HFFc6 (cell line): ENCODE measurements at places on chromosomes 4 and X. TPM values are rescaled to one million over a fixed set of nuclear protein-coding genes. Genes with fewer than 3 reads are reported as not detected.
A peak's percentile ranks its signal among the peaks of the same experiment; 100 is the strongest.

DNA sequence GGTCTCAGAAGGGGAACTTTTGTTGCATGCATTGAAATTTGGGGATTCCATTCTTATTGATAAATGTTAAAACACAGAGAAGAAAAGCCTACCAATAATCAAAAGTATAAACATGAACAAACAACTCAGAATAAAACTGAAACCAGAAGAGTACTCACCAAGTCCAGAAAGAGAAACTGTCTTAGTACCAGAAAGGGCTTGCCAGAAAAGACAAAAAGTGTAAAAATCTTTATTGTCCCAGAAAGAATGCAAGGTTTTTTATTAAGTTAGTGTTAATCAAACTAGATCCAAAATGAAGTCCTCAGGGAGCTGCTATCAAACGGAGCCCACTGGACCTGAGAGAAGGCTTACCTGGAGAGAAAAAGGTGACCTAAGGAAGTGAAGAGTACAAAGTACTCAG, 897.5 kb downstream of the PCDH7 start:
- no peak overlapping the region for H3K27ac ChIP-seq
- DNase-seq = no peak
- H3K4me3 ChIP-seq = no peak overlapping the region
- H3K36me3 ChIP-seq = no peaks in the 10 kb centered on the region
- H3K27me3 ChIP-seq = no peaks in the 10 kb centered on the region

- no peak for DNase-seq
- peak overlapping the region; percentile 86 for H3K27ac ChIP-seq
- peaks cover 83% of the 10 kb centered on the region for H3K4me1 ChIP-seq
- H3K4me3 ChIP-seq = no peak overlapping the region
Measured at GRCh38 chr4:159291176-159291575, 188.3 kb downstream of the RAPGEF2 start.

GRCh38 chr4:76591992-76592391, 157.0 kb downstream of the SHROOM3 start:
- no peaks in the 10 kb centered on the region; the same call in 1 of the 2 replicates for H3K27me3 ChIP-seq
- peak overlapping the region; percentile 97 for H3K27ac ChIP-seq
- no peak for DNase-seq
- H3K36me3 ChIP-seq = no peaks in the 10 kb centered on the region

- peak overlapping the region; percentile 85 for H3K27ac ChIP-seq
- H3K36me3 ChIP-seq = no peaks in the 10 kb centered on the region
- peaks cover 4% of the 10 kb centered on the region for H3K27me3 ChIP-seq
- peaks cover 29% of the 10 kb centered on the region for H3K4me1 ChIP-seq
- peak; percentile 13 for DNase-seq
- H3K4me3 ChIP-seq = peak overlapping the region; percentile 61
Measured at GRCh38 chrX:20362268-20363267, 95.9 kb upstream of the RPS6KA3 start.

DNA sequence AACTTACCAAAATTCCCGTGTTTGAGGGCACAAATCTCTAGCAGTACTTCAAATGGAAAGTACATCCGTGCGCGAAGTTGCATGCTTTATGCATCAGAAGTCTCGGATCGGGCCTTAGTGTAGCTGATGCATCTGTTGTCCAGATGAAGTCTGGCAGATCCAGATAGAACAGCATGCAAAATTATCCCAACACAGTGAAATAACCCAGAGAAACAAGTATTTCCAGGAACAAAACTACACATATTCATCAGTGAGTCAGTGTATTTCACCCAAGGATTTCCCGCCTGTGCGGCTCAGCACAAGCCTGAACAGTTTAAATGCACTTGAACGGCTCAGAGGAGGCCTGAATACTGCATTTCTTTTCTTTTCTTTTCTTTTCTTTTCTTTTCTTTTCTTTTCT, 27.4 kb upstream of the CLDN24 start:
- H3K27ac ChIP-seq = peak overlapping the region; percentile 85
- H3K4me1 ChIP-seq = peaks cover 44% of the 10 kb centered on the region
- H3K36me3 ChIP-seq = peaks cover 15% of the 10 kb centered on the region
- peak overlapping the region; percentile 85 for H3K4me3 ChIP-seq
- DNase-seq = peak; percentile 70
- peaks cover 7% of the 10 kb centered on the region for H3K27me3 ChIP-seq

GRCh38 chrX:109873983-109874382, 128.9 kb upstream of the TMEM164 start:
- peaks cover 4% of the 10 kb centered on the region for H3K27me3 ChIP-seq
- no peak overlapping the region for H3K27ac ChIP-seq
- no peak overlapping the region for H3K4me3 ChIP-seq
- no peaks in the 10 kb centered on the region for H3K4me1 ChIP-seq

DNA sequence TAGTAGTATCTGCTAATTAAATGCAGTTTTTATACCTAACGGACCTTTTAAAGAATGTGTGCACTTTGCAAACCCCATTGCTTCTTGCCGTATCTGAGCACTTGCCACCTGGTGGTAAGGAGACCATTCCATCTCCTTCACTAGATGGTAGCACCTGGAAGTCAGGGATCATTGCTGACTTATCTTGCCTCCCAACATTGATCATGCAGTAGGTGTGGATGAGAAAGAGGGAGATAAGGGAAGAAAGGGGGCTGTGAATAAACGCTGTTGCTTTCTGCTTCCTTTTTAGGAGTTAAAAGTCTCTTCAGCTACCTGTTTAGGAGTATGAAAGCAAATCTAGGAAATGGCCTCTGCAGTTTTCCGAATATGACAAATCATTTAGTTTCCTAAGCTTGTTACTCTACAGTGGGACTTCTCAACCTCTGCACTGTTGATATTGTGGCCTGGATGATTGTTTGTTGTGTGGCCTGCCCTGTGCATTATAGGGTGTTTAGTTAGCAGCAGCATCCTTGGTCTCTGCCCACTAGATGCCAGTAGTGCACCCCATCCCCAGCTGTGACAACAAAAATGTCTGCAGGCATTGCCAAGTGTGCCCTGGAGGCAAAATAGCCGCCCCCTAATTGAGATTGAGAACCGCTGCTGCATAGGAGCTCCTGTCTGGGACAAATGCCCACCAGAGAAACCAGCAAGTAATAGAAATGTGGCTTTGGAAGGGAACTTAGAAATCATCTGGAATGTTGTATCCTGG, 38.8 kb downstream of the GAB1 start:
- H3K4me3 ChIP-seq = no peak overlapping the region
- no peaks in the 10 kb centered on the region for H3K36me3 ChIP-seq
- peak; percentile 33 for DNase-seq
- H3K27me3 ChIP-seq = no peaks in the 10 kb centered on the region

DNA sequence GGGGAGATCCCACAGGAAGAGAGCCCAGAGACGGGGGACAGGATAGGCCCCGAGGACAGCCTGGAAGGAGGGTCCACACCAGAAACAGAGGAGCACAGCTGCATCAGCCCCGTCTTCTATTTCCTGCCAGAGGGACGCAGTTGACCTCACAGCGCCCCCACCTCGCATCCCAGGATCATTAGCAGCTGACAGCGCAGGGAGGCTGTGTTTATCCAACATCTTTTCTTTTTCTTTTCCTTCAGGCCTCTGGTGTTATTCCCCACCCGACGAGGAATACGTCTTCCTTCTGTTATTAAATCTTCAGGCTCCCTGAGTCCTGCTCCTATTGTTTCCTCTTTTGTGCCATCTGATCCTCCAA, 75.4 kb downstream of the DCHS2 start:
- H3K27ac ChIP-seq = no peak overlapping the region
- peaks cover 3% of the 10 kb centered on the region; the same call in 1 of the 2 replicates for H3K27me3 ChIP-seq
- H3K4me3 ChIP-seq = peak overlapping the region; percentile 83
- DNase-seq = no peak
- H3K36me3 ChIP-seq = no peaks in the 10 kb centered on the region
- peaks cover 11% of the 10 kb centered on the region; the same call in 1 of the 2 replicates for H3K4me1 ChIP-seq

DNA sequence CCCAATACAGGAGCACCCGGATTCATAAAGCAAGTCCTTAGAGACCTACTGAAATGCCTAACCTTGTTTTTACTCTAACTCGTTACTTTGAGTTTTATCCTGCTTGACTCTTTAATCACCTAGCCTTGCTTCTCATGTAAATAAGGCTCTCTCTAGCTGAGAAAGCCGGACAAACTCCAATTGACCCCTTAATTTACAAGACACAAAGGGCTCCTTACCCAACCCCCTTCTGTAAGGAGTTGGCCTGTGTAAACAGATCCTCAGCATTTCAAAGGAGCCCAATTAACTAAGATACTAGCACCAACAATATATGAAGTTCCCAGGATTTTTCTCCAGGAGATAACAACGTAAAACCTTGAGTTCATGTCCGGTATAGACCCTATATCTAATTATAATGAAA, 61.7 kb downstream of the CT47B1 start:
- no peaks in the 10 kb centered on the region for H3K4me1 ChIP-seq
- H3K27me3 ChIP-seq = peaks cover 6% of the 10 kb centered on the region; the same call in 1 of the 2 replicates
- no peak overlapping the region for H3K27ac ChIP-seq
- no peaks in the 10 kb centered on the region for H3K36me3 ChIP-seq
- no peak overlapping the region for H3K4me3 ChIP-seq
- no peak for DNase-seq

DNA sequence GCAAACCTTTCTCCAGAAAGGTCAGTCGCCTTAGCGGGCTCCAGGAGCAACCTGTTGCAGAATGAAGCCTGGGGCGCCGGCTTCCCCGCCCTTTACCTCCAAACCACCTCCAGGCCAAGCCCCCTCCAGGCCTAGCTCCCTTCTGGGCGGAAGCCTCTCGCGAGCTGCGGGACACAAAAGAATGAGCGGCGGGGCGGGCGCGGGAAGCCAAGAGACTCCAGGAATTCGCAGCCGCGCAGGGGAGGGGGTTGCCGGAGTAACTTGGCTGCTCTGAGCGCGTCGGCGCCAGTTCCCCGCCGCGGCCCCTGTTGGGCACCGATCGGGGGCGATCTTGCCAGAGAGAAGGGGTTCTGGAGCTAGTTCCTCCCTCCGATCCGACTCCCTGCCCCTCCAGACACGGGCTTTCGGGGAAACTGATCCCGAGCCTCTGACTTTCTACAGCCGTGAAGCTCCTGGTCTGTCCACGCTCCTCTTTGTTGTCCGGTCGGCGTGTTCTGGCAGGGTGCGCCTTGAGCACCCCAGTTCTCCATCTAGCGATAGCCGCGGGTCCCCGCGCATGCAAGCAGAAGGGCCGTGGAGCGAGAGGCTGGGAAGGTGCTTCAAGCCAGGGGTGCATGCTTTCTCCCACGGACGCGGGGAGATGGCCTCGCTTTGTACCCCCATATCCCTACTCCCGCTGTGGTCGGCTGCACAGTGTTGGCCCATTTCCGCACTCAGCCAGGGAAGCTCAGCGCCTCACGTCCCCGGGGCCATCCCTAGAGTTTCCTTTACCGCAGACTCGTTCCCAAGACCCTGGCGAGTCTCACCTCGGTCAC, 1.2 kb downstream of the PROM1 start:
- no peak for DNase-seq
- no peak overlapping the region for H3K27ac ChIP-seq
- no peaks in the 10 kb centered on the region for H3K4me1 ChIP-seq
- no peaks in the 10 kb centered on the region for H3K36me3 ChIP-seq

- H3K4me3 ChIP-seq = peak overlapping the region; percentile 84
- DNase-seq = no peak
- no peaks in the 10 kb centered on the region for H3K36me3 ChIP-seq
- H3K27ac ChIP-seq = no peak overlapping the region; the same call in 1 of the 2 replicates
Measured at GRCh38 chr4:185142564-185142911, 528 bp upstream of the SLC25A4 start.

GRCh38 chr4:158139086-158139485, 33.7 kb downstream of the GASK1B start:
- no peaks in the 10 kb centered on the region for H3K36me3 ChIP-seq
- peaks cover 5% of the 10 kb centered on the region; the same call in 1 of the 2 replicates for H3K4me1 ChIP-seq
- H3K27ac ChIP-seq = no peak overlapping the region
- H3K27me3 ChIP-seq = no peaks in the 10 kb centered on the region; the same call in 1 of the 2 replicates

- H3K36me3 ChIP-seq = no peaks in the 10 kb centered on the region
- no peak for DNase-seq
- peaks cover 2% of the 10 kb centered on the region; the same call in 1 of the 2 replicates for H3K27me3 ChIP-seq
- no peak overlapping the region for H3K4me3 ChIP-seq
Measured at GRCh38 chrX:43505769-43506168, 150.3 kb upstream of the MAOA start.

DNA sequence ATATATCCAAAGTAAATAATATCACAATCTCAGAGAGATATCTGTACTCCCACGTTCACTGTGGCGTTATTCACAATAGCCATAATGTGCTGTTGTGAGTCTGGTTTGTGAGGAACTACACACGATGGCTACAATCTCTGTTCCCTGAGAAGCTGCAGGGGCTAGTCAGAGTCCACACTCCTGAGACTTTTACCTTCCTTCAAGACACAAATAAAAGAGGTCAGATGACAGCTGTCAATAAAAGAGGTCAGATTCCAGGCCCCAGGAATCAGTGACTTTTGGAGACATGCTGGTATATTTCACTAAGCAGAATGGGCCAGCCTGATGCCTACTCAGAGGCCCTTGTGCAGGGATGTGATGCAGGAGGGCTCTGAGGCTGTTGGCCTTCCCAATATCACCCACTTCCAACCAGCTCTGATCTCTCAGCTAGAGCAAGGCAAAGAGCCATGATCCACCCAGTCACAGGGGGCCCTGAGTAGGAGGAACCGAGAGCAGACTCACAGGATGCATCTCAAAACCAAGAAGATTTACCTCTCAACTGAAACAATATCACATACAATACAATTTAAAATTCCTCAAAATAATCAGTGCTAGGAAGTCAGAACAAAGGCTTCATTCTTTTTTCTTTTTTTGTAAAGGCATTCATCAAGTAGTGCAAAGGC, 13.8 kb downstream of the FRYL start:
- no peak overlapping the region for H3K4me3 ChIP-seq
- peaks cover 10% of the 10 kb centered on the region for H3K4me1 ChIP-seq
- DNase-seq = no peak
- no peaks in the 10 kb centered on the region for H3K27me3 ChIP-seq
- no peak overlapping the region; the same call in 1 of the 2 replicates for H3K27ac ChIP-seq

GRCh38 chrX:71941776-71942175, 31.1 kb downstream of the NHSL2 start:
- 0 out of 2 replicates have a peak, but pooled peaks cover 6% of the 10 kb centered on the region for H3K4me1 ChIP-seq
- peaks cover 9% of the 10 kb centered on the region for H3K27me3 ChIP-seq
- no peak overlapping the region for H3K4me3 ChIP-seq
- H3K36me3 ChIP-seq = no peaks in the 10 kb centered on the region
- H3K27ac ChIP-seq = no peak overlapping the region
- DNase-seq = peak; percentile 3

GRCh38 chr4:85051526-85051925, 85.0 kb upstream of the WDFY3 start:
- no peak overlapping the region for H3K4me3 ChIP-seq
- H3K4me1 ChIP-seq = no peaks in the 10 kb centered on the region
- no peak overlapping the region for H3K27ac ChIP-seq
- H3K36me3 ChIP-seq = no peaks in the 10 kb centered on the region
- DNase-seq = no peak

- H3K27ac ChIP-seq = no peak overlapping the region
- no peak for DNase-seq
- no peaks in the 10 kb centered on the region for H3K36me3 ChIP-seq
- no peak overlapping the region for H3K4me3 ChIP-seq
- peaks cover 45% of the 10 kb centered on the region for H3K4me1 ChIP-seq
- H3K27me3 ChIP-seq = no peaks in the 10 kb centered on the region
Measured at GRCh38 chrX:31350808-31351074, 278.9 kb upstream of the FTHL17 start.

- DNase-seq = no peak
- H3K36me3 ChIP-seq = no peaks in the 10 kb centered on the region
- H3K4me3 ChIP-seq = no peak overlapping the region
- H3K27me3 ChIP-seq = peaks cover 2% of the 10 kb centered on the region
- H3K27ac ChIP-seq = no peak overlapping the region
- H3K4me1 ChIP-seq = peaks cover 10% of the 10 kb centered on the region
Measured at GRCh38 chr4:2768124-2768523, 12.0 kb upstream of the TNIP2 start.

- no peak for DNase-seq
- peaks cover 11% of the 10 kb centered on the region for H3K4me1 ChIP-seq
- no peak overlapping the region for H3K27ac ChIP-seq
Measured at GRCh38 chrX:135295944-135296305, 13.4 kb upstream of the ETDC start.

ADGRL3 gene
- total RNA-seq = not detected in 3 replicates

TEX13B gene
- not detected in 2 replicates for total RNA-seq

GYG2 gene
- 0.79 TPM in 1 of 3 replicates, not detected in the others for total RNA-seq

NKX1-1 gene
- total RNA-seq = not detected in 3 replicates

RAB9B gene
- total RNA-seq = 0.24 to 0.28 TPM (median 0.25 TPM) in 3 replicates

POF1B gene
- total RNA-seq = not detected in 3 replicates

USP38 gene
- total RNA-seq = 16.4 to 20.4 TPM (median 19.0 TPM) in 3 replicates

IL1RAPL1 gene
- total RNA-seq = 0.06 TPM in 1 of 3 replicates, not detected in the others
